ENCODE measurements at places on chromosomes 13 and 19.

DNA sequence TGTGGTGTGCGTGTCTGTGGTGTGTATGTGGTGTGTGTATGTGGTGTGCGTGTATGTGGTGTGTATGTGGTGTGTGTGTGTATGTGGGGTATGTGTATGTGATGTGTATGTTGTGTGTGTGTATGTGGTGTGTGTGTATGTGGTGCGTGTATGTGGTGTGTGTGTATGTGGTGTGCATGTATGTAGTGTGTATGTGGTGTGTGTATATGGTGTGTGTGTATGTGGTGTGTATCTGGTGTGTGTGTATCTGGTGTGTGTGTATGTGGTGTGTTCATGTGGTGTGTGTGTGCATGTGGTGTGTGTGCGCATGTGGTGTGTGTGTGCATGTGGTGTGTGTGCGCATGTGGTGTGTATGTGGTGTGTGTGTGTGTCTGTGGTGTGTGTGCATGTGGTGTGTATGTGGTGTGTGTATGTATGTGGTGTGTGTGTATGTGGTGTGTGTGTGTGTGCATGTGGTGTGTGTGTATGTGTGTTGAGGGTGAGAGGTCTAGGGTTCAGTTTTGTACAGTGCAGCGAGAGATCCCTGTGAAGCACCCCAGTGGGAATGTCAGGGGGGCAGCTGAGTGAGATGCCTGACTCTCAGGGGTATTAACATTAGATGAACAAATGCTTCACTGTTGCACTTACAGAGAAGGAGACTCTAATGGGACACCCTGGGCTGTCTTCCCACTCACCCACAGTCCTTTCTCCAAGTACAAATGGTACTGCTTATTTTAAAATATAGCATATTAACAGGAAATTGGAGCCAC is 61.3 kb upstream of the MEDAG start:
- no peak for DNase-seq

DNA sequence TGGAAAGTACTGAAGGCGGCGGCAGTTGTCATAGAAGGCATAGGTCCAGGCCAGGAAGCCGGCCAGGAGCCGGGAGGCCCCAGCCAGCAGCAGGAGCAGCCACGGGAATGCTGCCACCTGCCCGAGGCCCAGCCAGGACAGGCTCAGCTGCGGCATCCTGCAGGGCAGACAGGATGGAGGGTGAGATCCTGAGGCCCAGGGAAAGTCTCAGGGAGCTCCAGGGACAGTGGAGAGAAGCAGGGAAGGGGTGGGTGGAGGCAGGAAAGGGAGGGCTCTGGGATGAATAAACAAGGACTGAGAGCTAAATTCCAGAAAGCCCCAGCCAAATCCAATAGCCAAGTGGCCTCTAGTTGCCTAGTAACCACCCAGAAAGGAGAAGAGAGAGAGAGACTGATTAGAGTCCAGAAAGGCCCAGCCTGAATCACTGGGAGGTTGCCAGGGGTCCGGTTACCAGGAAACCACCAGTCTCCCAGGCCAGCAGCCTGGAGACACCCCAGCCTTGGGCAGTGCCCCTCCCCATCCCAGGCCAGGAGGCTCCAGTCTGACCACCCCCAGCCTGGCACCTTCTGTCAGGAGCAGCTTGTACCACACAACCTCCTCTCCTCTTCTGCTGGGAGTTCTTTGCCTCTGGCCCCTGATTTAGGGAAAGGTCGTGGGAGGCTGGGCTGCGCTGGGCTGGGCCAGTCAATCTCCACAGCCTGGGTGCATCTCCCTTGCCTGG is 7.5 kb upstream of the OR10H5 start:
- no peak for DNase-seq

- no peak for DNase-seq
Measured at GRCh38 chr13:107157271-107157670, 589.3 kb upstream of the ARGLU1 start.

- DNase-seq, result no peak
Measured at GRCh38 chr19:807627-808422, 10.6 kb downstream of the PTBP1 start.

DNA sequence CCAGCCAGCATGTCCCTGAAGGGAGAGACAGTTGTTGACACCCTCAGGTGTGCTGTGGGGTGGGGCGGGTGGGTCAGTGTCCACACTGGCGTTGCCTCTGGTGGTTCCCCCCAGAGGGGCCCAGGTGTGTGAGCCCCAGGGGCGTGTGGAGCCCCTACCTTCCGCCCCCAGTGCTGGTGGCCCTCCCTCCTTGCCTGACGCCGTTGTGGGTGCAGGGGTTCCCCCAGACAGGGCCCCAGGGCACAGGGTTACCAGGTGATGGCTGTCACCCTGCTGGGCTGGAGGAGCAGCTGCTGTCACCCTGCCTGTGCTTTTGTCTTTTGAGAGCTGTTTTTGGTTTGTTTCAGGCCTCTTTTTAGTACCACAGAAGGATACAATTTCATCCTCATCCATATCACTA is 27.2 kb downstream of the ATP4B start:
- peak; percentile 51 for DNase-seq

DNA sequence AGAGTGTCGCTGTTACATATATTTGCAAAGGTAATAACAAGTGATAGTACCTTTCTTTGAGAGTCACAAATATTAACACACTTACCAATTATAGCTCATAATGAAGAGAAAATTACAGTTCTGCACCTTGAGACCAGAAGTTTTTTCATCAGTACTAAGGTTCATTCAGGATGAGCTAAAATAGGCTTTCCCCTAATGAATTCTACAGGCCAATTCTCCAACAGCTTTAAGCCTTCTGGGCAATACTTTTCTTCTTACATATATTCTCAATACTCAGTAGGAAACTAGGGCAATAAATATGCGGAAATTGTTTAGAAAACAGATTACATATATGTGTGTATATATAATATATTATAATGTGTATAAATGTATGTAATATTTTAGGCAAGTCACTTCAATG is 2672.8 kb upstream of the PCDH20 start:
- DNase-seq, result no peak

DNA sequence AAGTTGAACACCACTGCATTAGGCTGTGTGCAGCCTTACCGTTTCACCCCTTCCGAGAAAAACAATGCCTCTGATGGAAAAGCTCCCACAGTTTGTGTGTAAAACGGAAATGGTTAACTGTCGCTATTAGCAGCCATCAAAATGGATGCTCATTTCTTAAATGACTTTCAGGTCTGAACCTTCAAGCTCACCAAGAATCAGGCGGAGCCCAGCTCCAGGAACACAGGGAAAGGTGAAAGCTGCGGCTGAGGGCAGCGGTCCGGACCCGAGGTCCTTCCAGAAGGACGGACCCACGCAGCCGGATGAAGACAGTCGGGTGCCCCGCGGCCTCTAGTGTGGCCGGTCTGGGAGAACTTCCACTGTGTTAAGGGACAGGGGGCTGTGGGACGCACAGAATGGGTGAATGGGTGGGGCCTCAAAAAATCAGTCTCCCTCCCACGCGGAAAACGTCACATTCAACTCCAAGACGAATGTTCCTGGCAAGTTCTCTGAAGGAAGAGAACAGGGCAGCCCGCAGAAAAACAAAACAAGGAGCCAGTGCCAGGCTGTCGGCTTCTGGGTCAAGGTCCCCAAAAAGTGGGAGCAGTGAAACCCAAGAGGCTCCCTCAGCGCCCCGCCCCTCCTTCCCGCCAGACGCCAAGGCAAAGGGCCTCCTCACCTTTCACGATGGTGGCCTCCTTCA is 4.9 kb downstream of the IRS2 start:
- no peak for DNase-seq

DNA sequence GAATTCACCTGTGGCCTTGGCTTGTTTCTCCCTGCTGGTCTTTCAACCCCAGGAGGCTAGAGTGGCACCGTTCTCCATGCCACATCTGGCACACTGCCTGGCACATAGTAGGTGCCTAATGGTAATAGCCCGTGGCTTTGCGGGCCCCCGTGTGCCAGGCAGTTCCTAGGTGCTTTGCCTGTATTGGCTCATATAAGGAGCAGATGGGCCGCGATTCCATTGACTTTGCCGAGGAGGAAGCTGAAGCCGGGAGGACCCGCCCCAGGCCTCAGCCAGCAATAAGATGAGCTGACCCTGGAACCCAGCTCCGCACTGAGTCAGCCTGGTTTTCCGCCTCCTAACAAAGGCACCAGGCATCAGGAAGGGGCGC is 807 bp downstream of the PGLYRP1 start:
- DNase-seq, result no peak

GRCh38 chr13:76937281-76937820 is 11.0 kb upstream of the ACOD1 start:
- DNase-seq, result no peak

GRCh38 chr19:9796113-9796773 is 22.6 kb downstream of the FBXL12 start:
- DNase-seq, result peak; percentile 79

GRCh38 chr19:812049-812746 is 9.6 kb downstream of the PLPPR3 start:
- no peak for DNase-seq

DNA sequence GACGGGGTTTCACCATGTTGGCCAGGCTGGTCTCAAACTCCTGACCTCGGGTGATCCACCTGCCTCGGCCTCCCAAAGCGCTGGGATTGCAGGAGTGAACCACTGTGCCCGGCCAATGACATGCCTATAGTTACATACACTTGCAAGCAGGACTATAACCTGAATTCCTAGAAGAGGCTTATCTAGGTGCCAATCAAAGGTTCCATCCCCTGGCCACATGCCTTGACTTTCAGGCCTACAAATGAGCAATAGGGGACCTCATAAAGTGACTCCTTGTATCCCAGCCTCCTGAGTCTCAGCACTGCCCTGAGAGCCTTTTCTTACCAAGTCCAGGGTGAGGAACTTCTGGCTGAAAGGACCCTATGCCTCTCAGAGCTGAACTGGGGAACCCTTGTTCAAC is 3.9 kb upstream of the LSM4 start:
- no peak for DNase-seq

GRCh38 chr13:106814463-106814862 is 246.5 kb upstream of the ARGLU1 start:
- DNase-seq, result no peak

DNA sequence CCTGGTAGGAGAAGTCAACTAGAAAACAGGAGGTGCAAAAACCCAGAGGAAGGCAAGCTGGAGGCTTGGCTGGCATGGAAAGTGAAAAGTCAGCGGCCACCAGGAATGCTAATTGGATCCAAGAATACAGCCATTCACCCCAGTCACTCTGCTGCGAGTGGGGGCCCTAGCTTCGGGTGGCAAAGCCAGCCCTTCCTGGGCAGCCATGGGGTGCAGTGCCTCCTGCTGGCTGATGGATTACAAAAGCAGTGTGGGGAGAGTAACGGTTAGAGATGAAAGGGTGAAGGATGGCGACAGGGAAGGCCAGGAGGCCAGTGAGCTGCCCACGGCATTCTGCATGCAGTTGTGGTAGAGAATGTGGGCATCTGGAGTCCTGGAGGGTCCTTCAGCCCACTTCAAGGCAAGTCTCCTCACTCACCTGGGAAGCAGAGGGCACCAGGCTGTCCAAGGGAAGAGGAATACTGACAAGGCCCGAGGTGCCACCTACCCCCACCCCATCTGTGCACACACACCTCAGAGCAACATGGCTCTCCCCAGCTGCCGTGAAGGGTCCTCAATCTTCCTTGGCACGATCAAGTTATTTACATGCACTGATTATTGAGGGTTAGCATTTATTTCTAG is 20.3 kb upstream of the EPHX3 start:
- DNase-seq, result no peak

- DNase-seq, result no peak
Measured at GRCh38 chr19:42400404-42400803, 10.3 kb upstream of the CNFN start.

GRCh38 chr13:33535061-33535460 is 249.5 kb upstream of the STARD13 start:
- DNase-seq, result no peak

GRCh38 chr13:57558051-57558467 is 73.5 kb upstream of the PCDH17 start:
- DNase-seq, result no peak

- DNase-seq, result no peak
Measured at GRCh38 chr13:40193286-40194223, 472.9 kb downstream of the FOXO1 start.

GRCh38 chr19:33905937-33906577 is 109.4 kb downstream of the KCTD15 start:
- no peak for DNase-seq

DNA sequence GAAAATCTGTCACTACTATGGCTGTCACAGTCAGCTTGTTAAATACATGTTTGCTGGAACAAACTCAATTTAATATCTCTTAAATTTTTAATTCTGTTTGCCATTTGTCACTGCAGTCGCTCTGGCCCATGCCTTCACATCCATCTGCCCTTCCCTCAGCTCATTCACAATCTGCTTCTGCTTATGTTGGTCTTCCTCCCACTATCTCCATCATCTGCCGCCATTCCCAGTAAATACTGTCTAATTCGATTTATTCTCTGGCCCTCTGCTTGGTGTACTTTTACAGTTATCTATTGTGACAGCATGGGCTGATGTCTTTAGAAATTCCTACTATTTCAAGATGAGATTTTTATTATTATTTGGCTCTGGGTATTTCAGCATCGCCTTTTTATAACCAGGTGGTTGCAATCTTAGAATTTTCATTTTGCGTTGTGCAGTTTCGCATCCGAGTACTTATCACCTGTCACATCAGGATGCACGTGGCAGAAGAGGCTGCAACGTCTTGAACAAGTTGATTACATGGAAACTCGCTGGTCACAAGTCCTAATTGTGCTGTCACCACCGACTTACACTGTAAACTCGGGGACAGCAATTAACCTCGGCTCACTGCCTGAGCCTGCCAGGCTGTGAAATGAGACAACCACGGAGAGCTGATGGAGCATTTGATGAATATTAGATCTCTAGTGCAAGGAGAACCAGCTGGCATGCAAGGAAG is 158.4 kb downstream of the MYO16 start:
- DNase-seq, result no peak

DNA sequence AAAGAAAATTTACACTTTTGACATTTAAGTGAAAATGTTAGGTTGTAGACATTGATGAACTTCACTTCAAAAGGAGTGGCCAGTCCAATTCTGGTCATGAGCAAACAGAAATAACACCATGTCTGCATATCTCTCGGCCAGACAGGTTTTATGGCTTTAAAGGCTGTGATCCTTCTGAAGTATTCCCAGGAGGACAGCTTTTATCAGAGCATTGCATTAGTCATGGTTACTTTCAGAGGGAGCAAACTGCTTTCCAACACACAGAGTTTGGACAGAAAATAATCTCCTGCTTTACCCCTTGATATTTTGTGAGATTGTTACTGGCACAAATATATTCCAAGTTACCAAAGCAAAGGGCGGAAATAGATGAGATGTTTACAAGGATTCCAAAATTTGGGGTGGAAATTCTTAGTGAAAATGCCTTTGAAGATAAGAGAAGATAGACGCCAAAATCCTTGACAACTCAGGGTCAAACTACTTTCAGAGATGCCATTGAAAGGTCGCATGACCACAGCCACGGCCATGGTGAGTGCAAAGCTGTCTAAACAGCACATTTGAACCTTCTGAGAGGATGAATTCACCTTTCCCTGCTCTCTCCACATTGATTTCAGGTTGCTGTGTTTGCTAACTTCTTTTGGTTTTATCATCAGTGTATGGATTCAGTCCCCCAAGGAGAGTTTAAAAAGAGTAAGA is 584.5 kb upstream of the SGCG start:
- no peak for DNase-seq

- no peak for DNase-seq
Measured at GRCh38 chr13:90696656-90697055, 650.8 kb upstream of the MIR17HG start.

All from NCI-H774 (cell line).